Stimulated activated CD4-positive, alpha-beta T cell treated with anti-CD3 and anti-CD28 coated beads, Interleukin-15, amount 100 ng/mL, for 48 hours (primary cell): ENCODE measurements at places on chromosomes 5 and 9.

- DNase-seq = no peak
Observed at GRCh38 chr5:39360471-39361111, 3.7 kb downstream of the C9 start.

DNA sequence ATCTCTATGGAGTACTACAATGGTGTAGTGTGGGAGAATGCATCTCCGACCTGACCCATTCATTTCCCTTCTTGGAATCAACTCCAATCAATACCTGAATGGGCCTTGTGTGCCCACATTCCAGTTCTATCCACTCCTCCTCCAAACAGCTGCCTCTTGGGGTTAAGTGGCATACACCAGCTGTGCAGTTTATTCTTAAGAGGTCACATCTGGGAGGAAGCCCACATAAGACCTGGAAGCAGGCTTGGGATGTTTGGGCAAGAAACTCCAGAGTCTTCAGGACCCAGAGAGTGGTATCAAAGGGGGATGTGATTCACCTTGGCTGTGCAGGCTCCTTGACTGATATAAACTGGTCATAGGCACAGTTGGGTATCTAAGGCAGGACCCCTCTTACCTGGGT is 46.0 kb downstream of the ACTBL2 start:
- DNase-seq = no peak

DNA sequence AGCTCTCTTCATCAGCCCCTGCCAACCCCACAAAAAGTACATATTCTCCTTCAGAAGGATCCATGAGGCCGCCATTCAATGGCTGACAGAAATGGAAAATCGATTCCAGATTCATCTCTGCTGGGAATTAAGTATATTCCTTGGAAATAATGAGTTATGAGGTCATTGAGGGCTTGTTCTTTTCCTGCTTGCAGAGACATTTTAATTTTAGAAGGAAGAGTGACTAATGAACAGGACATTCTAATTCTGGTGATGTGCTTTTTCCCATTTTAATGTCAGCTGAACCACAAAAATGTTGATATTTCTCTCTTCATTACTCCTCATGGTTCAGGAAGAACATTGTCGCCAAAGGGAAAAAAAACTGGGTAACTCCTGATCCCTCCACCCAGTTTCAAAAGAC is 314.0 kb downstream of the PIK3R1 start:
- DNase-seq = no peak

DNA sequence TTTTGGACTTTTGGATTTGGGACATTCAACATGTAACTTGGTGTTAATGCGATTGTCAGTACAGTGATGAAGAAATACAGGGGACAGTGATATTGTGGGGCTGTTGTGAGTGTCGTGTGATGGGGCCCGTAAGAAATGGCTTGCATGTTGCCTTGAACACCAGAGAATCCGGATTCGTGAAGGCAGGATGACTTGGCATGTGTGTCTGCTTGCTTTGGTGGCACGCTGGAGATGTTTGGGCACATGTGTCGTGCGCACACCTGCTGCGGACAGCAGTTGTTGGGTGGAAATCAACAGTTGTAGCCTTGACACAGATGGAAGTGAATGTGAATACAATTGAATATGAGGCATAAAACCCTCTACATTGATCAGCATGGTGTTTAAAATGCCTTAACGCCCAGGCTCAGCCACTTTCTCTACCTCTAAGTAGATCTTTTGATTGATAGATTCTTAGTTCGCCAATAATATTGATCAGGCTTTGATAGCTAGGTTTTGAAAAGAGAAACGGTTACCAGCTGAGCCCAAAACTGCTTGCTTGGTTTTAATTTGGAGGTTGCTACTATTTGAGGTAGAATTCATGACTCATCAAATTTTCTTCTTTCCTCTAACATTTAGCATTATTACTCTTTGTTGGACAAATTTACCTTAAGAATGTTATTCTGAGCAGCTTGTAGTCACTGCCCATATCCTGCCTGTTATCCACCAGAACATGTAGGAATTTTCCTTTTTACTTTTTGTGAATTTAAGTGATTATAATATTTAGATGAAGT is 94.4 kb downstream of the TRIO start:
- no peak for DNase-seq

- DNase-seq = no peak
Observed at GRCh38 chr5:129746876-129747275, 1.0 kb upstream of the MINAR2 start.

- DNase-seq = no peak
Observed at GRCh38 chr9:113854310-113854709, 21.8 kb upstream of the ZNF618 start.

GRCh38 chr9:137175345-137175961 is 3.6 kb upstream of the TMEM210 start:
- DNase-seq = no peak

GRCh38 chr5:75844301-75844700 is 127.1 kb upstream of the POC5 start:
- no peak for DNase-seq

DNA sequence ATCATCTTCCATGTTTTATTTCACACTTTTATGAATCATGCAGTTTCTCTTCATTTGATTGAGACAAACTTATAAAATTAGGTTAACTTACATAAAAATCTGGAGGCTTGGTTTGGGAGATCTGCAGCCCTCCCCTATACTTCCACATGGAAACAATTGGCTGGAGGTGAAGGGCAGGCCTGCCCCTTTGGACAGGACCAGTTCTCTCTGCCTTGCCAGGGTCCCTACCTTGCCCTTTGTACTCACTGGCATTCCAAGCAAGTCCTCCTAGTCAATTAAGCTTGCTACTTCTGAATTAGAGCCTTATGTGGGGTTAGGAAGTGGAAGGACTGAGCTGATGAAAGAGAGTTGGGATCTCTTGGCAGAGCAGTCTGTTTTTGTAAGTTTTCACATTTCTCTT is 257.3 kb downstream of the GAS1 start:
- no peak for DNase-seq

GRCh38 chr9:99199938-99200539 is 21.7 kb downstream of the ALG2 start:
- no peak for DNase-seq

GRCh38 chr5:36521838-36522745 is 84.3 kb upstream of the SLC1A3 start:
- no peak for DNase-seq

DNA sequence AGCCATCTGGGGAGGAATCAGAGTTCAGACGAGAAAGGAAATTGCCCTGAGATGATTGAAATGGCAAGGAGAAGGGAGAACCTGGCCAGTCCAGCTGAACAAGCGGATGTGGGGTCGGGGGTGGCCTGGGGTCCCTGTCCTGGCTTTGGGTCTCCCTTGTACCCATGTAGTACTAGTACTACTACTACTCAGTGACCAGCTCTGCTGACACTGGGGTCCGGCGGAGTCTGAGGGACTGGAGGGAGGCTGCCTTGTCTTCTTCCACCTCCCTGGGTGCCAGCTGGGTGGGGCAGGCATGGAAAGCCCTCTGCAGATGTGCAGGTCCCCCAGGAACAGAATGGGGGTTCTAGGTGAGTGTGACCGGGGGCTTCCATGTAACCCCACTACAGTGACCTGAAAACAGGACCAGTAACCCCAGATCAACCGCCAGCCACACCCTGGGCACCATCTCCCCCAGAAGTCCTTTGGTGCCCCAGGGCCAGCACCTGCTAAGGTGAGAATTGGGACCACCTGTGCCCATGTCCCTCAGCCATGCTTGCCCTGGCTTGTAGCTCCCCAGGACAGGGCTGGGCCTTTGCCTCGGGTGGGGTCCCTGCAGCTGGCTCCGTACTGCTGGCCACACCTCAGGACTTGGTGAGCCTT is 89.1 kb upstream of the COL5A1 start:
- DNase-seq = no peak

- no peak for DNase-seq
Observed at GRCh38 chr5:57181154-57181553, 7.3 kb downstream of the GPBP1 start.

- no peak for DNase-seq
Observed at GRCh38 chr9:104993291-104993963, 65.5 kb upstream of the ABCA1 start.

DNA sequence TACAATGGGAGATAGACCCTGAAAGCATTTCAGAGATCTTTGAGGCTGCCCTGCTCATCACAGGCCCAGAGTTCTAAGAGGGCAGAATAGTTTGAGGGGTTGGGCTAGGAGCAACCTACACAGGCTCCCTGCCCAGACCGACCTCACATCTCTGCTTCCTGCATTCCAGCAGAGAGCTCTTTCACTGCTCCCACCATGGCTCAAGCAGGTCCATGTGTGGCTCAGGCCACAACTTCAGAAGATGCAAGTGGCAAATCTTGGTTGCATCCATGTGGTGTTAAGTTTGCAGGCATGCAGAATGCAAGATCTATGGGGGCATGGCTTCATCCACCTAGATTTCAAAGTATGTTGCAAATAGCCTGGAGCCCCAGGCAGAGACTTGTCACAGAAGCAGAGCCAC is 39.0 kb downstream of the GDA start:
- DNase-seq = no peak

GRCh38 chr5:91126448-91126847 is 256.7 kb downstream of the ARRDC3 start:
- no peak for DNase-seq

- no peak for DNase-seq
Observed at GRCh38 chr5:155684417-155684816, 642.5 kb upstream of the SGCD start.

GRCh38 chr9:36874261-36874660 is 159.8 kb downstream of the PAX5 start:
- no peak for DNase-seq

GRCh38 chr5:160800375-160801275 is 51.4 kb downstream of the ATP10B start:
- DNase-seq = no peak

DNA sequence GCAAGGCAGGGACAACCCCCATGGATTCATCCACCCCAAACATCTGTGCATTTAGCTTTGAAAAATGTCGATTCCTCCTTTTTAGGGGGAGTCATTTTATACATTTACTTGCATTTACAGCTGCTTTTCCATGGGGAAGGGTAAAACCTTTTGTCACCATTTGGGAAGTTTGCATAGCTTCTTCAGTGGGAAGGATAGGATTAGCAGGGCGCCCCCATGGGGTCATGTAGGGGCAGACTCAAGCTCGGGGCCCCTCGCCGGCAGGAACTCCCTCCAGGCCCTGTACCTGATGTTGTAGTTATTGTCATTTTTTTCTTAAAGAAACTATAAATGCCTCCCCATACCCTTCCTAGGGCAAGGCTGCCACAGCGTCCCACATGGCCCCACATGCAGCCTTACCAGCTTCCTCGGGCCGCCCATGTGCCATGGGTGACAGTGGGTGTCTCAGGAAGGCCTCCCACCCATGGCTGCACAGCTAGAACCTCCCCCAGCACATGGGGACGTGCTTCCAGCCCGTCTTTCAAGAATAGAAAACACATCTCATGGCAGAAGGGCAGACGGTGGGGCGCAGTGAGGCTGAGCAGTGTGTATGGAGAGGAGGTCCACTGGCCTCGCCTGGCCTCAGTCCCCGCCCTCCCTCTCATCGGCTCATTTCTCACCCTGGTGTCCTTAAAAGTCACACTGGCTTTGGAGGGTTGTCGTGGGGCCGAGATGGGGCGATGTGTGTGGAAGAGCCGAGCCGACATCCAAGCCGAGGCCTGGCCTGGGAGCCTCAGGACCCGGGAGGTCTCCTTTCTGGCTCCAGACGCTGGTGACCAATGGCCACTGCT is 76.1 kb upstream of the OTULINL start:
- DNase-seq = no peak

GRCh38 chr5:144267961-144268513 is 97.4 kb downstream of the KCTD16 start:
- no peak for DNase-seq

GRCh38 chr5:39822020-39822419 is 397.2 kb upstream of the DAB2 start:
- DNase-seq = no peak

- no peak for DNase-seq
Observed at GRCh38 chr5:112412346-112412745, 6.7 kb downstream of the EPB41L4A start.

- no peak for DNase-seq
Observed at GRCh38 chr9:87973122-87973521, 1.2 kb downstream of the CDK20 start.

DNA sequence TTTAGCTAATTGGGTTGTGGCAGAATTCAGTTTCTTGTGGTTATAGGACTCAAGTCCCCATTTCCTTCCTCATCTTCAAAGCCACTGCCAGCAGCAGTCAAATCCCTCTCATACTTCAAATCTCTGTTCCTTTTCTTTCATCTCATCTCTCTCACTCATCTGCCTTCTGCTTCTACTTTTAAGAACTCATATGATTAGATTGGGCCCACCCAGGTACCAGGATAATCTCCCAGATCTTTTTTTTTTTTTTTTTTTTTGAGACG is 8.0 kb upstream of the REEP5 start:
- no peak for DNase-seq

DNA sequence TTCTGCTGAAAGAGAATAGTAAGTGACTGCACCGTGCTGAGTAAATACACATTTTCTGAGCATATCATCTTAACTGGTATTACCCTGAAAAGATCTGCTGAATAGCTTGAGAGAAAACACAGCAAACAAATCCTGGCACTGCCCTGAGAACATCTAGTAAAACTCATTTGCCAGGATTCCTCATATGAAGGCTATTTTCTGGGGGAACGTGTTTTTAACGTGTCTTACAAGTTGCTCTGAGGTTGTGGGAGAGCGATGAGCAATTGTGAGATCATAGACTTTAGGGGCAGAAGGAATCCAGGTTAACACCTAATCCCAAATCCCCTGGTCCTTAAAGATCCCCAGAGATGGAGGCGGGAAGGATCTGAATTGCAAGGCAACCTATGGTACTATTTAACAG is 331.9 kb upstream of the RFX3 start:
- DNase-seq = no peak

GRCh38 chr5:175728316-175728715 is 70.4 kb downstream of the HRH2 start:
- no peak for DNase-seq

- no peak for DNase-seq
Observed at GRCh38 chr5:82275216-82275664, 2.9 kb downstream of the RPS23 start.

DNA sequence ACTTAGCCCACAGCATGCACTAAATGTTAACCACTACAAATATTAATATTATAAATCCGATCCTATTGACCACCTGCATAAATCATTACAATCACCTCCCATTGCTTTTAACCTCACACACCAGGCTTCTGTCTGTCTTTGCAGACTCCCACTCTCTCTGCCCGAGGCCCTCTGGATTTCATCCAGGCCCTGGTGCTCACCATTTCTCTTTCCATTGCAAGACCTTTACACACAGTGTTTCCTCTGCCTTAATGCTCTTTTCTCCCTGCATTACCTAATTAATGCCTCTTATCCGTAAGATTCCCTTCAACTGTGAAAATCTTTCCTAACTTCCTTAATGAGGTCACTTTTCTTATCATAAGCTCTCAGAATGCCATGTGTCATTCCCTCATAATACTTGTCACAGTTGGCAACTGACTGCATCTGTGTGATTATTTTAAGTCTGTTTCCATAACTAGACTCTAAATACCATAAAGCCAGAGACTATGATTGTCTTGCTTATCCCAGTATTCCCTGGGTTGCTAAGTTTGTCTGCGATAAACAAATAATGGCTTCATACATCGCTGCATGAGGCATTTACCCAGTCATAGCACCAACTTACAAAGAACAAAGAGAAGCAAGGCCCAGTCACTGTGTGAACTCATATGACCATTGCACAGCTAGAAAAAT is 155.1 kb downstream of the CCDC192 start:
- DNase-seq = no peak

- DNase-seq = no peak
Observed at GRCh38 chr9:98178874-98179850, 13.3 kb downstream of the CORO2A start.
